ENCODE measurements at places on chromosomes 16 and 17.

GRCh38 chr17:68314916-68315535 lies 23.7 kb downstream of the ARSG start:
- no peak for DNase-seq

GRCh38 chr16:27549464-27549745 lies 308 bp downstream of the GTF3C1 start:
- no peak for DNase-seq

DNA sequence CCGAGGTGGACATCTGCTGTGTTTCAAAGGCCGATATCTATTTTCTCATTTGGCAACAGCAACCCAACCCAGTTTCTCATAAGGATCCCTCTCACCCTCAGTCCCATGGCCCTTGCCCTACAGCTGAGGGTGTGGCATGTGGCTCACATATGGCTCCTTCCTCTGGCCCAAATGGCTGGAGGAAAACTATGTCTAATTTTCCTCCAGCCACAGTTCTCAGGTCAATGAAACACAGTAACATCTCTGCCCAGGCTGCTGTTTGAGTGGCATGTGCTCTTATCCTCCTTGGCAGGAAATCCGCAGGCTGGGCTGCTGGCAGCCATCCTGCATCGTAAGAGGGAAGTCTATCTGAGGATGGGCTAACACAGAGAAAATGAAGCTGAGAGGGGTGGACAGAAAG lies 24.1 kb downstream of the SERPINF1 start:
- no peak for DNase-seq

GRCh38 chr17:2042390-2042847 lies 597 bp downstream of the OVCA2 start:
- DNase-seq: peak; percentile 45

DNA sequence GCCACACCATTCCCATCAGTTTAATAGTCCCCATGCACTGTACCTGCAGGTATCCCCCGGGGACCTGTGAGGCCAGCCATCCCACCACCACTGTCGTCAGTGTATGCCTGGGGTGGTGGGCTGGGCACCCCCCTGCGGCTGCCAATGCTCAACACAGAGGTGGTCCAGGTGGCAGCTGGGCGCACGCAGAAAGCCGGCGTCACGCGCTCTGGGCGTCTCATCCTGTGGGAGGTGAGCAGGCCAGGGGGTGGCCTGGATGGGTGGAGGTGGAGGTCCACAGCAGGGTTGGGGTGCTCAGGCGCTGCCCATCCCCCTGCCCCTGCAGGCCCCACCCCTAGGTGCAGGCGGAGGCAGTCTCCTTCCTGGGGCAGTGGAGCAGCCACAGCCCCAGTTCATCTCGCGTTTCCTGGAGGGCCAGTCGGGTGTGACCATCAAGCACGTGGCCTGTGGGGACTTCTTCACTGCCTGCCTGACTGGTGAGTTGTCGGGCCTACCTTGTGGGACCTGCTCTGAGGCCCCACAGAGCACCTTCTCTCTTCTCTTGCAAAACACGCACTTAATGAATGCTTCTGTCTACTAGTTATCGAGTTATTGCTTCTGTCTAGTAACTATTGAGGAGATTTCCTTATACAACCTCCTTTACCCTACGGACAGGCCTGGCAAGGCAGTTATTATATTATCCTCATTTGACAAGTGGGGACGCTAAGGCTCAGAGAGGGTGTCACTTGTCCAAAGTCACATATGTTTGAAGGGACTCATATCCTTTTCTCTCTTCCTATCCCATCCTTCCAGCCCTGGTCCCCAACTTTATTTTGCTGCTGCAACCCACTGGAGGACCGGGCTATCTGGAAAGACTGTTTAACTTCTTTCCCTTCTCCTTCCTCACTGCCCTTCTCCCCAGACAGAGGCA lies 5.8 kb upstream of the TRAF4 start:
- no peak for DNase-seq

DNA sequence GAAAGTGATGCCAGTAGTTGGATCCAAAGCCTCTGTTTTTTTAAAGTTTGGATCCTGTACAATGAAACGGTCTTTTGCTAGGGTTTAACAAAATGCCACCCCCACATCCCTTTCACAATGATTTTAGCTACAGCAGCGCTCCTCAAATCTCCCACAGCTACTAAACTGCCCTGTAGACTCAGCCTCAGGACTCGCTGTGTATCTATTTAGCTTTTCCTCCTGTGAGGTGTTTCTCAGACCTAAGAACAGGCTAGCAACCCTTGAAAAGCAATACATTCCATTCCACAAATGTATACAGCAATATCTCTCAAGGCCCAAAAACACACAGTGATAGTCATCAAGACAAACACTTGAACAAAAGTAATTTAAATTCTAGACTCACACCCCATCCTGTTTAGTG lies 206.4 kb downstream of the ZFHX3 start:
- DNase-seq: no peak

- peak; percentile 61 for DNase-seq
Measured at GRCh38 chr16:4373909-4374742, 2.5 kb downstream of the VASN start.

DNA sequence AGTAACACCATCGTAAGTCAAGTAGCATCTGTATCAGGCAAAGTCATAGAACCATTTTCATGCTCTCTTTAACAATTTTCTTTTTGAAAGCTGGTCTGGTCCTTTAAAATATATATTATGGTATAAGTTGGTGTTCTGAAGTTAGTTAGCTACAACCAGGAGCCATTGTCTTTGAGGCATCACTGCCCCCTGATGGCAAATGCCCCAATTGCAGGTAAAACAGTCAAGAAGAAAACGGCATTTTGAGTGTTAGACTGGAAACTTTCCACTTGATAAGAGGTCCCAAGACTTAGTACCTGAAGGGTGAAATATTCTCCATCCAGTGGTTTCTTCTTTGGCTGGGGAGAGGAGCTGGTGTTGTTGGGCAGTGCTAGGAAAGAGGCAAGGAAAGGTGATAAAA lies 14.1 kb downstream of the TP53 start:
- no peak for DNase-seq

- DNase-seq: peak; percentile 49
Measured at GRCh38 chr17:79024901-79025737, 1.1 kb downstream of the C1QTNF1 start.

- no peak for DNase-seq
Measured at GRCh38 chr17:80352991-80353665, 61.8 kb upstream of the ENDOV start.

- DNase-seq: no peak
Measured at GRCh38 chr16:51655249-51655648, 504.2 kb upstream of the SALL1 start.

DNA sequence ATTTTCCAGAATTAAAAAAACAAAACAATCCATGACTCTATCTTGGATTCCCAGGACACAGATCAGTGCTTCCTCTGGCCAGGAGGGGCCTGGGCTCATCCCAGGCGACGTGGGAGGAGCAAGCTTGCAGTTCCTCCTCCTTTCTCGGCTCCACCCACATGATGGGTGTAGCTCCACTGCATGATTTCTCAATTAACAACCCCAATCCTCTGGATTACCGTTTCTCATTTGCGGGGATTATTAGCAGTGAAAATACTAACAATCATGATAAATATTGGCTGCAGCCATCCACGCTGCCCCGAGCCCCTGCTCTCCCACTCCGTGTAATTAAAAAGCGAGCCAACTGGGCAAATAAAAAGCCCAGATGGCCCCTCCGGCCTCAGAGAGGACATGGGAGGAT lies 46.4 kb upstream of the SDK2 start:
- DNase-seq: no peak

GRCh38 chr16:14437426-14437825 lies 192.6 kb downstream of the PARN start:
- DNase-seq: no peak

DNA sequence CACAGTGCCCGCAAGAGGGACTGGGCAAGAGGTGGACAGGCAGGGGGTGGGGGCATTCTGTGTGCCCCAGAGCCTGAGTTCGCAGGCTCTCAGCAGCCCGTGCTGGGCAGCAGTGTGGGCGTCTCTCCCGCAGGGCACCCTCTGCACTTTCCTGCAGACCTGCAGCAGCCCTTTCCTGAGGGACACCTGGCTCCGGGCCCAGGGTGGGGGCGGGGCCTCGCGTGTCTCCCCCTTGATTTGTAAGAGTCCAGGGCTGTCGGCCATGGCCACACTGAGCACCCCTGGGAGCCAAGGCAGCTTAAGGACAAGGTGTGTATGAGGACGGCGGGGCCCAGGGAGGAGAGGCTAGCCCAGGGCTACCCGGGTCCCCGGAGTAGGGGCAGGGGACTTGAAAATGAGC lies 33.4 kb upstream of the SLC38A10 start:
- DNase-seq: no peak
